ENCODE measurements at places on chromosomes 12 and 14. TPM values are rescaled to one million over a fixed set of nuclear protein-coding genes. Genes with fewer than 3 reads are reported as not detected.

Gene NGB
- total RNA-seq: not detected

GRCh38 chr14:55850825-55851241 is 267.4 kb upstream of the PELI2 start:
- peak; percentile 32 for DNase-seq

DNA sequence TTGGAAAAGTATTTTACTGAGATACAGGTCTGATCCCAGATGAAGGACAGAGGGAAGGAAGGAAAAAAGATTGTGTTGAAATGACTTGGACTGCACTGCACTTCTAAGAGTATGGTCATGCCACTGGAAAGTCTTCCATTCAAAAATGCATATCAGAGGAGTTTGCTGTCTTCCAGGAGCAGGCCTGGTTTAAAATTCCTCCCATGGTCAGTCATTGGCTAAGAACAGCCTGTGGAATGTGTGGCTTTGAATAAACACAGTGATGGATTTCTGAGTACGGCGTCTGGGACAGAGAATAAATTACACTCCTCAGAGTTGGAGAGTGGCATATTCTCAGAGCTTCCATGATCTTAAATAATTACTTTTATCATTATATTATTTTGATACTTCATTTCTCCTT is 245.8 kb upstream of the PDZRN4 start:
- DNase-seq: no peak

DNA sequence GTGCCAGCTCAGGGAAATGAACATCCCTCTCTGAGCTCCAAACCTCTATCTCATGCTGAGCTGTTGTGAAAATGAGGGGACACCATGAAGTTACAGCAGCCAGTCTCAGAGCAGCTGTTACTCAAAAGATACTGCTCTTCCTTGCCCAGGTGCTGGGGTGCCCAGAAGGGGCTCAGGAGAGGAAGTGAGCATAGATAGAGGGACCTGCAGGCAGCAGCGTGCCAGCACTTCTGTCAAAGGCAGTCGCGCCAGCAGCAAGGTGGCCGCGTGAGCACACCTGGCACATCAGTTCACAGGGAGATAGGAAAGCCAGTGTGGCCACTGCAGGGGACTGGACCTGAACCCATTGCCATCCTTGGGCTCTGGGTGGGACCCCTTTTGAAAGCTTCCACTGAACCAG is 27.8 kb downstream of the C14orf132 start:
- DNase-seq: no peak

- DNase-seq: no peak
These were observed 388.9 kb downstream of the PCNX1 start for GRCh38 chr14:71296184-71296583.

DNA sequence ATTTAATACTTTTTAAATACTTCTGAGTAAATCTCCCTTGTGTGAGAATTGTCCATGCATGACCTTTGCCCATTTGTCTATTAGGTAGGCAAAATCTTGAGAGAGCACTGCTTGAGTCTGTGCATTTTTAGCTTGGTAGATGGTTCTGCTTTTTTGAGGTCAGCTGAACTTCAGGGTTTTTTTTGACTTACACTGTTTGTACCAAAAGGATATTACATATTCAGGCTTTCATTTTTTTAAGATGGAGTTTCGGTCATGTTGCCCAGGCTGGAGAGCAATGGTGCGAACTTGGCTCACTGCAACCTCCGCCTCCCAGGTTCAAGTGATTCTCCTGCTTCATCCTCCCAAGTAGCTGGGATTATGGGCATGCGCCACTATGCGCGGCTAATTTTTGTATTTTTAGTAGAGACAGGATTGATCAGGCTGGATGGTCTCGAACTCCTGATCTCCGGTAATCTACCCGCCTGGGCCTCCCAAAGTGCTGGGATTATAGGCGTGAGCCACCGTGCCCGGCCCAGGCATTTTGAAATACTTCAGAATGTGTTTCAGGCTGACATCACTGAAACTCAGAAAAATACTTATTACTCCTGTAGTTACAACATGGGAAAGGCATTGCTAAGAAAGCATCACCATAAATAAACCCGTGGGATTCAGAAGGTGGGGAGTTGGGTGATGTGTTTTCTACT is 11.1 kb downstream of the RASSF3 start:
- DNase-seq: no peak

GRCh38 chr14:33767586-33768457 is 183.1 kb downstream of the EGLN3 start:
- DNase-seq: no peak

- DNase-seq: no peak
These were observed 60.3 kb upstream of the SYT1 start for GRCh38 chr12:78804262-78804661.

Gene CD163L1
- total RNA-seq: 4.2 TPM

GRCh38 chr14:83120187-83120586 is 1586.5 kb upstream of the SEL1L start:
- DNase-seq: no peak

GRCh38 chr14:104023325-104024055 is 62.0 kb upstream of the ASPG start:
- DNase-seq: no peak

Gene GIT2
- 26.8 TPM for total RNA-seq

Gene DPPA3
- total RNA-seq: not detected

Gene GNPNAT1
- total RNA-seq: 62.9 TPM
